Progenitor cell of endocrine pancreas (in vitro differentiated cells): ENCODE measurements at places on chromosomes 7 and 10. TPM values are rescaled to one million over a fixed set of nuclear protein-coding genes. Genes with fewer than 3 reads are reported as not detected.

DNA sequence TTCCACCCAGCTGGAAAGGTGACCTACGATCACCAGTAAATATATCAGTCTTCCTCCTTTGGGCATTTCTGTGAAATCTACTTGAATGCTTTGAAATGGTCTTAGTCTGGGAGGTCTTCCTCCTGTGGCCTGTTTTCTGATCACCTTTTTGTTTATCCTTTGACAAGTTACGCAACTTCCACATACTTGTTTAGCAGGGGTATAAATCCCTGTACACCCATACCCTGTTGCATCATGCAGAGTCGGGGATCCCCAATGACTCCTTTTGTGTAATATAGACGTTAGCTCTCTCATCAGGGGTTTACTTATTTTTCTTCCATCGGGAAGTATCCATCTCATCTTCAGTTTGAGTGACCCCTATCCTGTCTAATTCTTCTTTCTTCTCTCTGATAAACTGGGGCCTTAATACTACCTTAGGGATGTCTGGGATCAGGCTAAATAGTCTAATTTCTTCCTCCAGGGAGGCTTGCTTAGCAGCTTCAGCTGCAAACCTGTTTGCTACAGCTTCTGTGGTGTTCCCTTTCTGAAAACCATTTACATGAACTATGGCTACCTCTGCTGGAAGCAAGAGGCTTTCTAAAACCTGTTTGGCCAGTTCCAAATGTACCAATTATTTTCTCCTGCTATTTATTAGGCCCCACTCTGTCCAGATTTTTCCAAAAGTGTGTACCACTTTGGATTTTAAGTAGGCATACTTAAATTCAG is 25.8 kb downstream of the MAPK8 start:
- peaks cover 47% of the 10 kb centered on the region for H3K36me3 ChIP-seq
- peaks cover 2% of the 10 kb centered on the region for H3K4me1 ChIP-seq
- DNase-seq: no peak
- H3K27me3 ChIP-seq: no peaks in the 10 kb centered on the region

- DNase-seq: no peak
- peaks cover 12% of the 10 kb centered on the region for H3K27me3 ChIP-seq
- no peak overlapping the region for H3K4me3 ChIP-seq
- H3K4me1 ChIP-seq: no peaks in the 10 kb centered on the region
Observed at GRCh38 chr10:29784175-29784773, 149.5 kb upstream of the SVIL start.

DNA sequence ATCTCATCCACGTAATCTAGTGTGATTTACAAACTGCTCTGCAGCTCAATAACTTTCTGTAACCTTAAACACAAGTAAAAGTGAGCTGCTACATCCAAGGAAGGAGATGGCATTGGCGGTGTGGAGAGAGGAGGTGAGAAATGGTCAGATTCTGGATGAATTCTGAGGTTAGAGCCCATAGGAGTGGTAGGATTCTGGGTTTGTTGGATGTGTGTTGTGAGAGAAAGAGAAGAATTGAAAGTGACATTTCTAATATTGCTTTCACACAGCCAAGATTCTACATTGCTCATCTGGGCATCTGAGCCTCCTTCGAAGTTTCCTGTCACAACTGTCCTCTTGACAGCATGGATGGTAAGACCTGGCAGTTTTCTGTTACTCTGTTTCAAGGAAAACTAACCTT is 2.5 kb downstream of the MCM10 start:
- peaks cover 5% of the 10 kb centered on the region for H3K36me3 ChIP-seq
- H3K27me3 ChIP-seq: no peaks in the 10 kb centered on the region
- DNase-seq: no peak
- peaks cover 10% of the 10 kb centered on the region for H3K4me1 ChIP-seq
- H3K4me3 ChIP-seq: no peak overlapping the region
- H3K27ac ChIP-seq: no peak overlapping the region

DNA sequence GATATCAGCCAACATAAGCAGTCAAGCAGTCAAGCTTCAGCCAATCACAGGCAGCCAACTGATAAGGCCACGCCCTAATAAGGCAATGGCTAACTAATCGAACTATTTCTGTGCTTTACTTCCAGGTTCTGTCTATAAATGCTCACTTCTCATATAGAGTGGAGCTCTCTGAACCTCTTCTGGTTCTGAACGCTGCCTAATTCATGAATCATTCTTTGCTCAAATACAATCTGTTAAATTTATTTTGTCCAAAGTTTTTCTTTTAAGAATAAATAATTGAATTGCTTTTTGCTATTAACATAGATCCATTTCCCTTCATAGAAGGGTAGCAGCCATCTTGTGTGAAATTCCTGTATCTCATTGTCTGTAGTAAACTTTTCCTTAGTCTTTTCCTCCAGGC is 97.9 kb upstream of the TMEM72 start:
- DNase-seq: no peak
- H3K4me3 ChIP-seq: no peak overlapping the region
- H3K27me3 ChIP-seq: peaks cover 3% of the 10 kb centered on the region
- H3K27ac ChIP-seq: no peak overlapping the region

Gene DOCK4
- 28.8 and 33.8 TPM in 2 replicates for total RNA-seq

Gene SYT15B
- total RNA-seq: 0.13 and 0.36 TPM in 2 replicates

Gene TFPI2
- 1.7 and 2.6 TPM in 2 replicates for total RNA-seq
